ENCODE measurements at places on chromosomes 4 and X.

- no peak for DNase-seq
These were observed 9.8 kb downstream of the FGFR3 start for GRCh38 chr4:1802720-1803522.

DNA sequence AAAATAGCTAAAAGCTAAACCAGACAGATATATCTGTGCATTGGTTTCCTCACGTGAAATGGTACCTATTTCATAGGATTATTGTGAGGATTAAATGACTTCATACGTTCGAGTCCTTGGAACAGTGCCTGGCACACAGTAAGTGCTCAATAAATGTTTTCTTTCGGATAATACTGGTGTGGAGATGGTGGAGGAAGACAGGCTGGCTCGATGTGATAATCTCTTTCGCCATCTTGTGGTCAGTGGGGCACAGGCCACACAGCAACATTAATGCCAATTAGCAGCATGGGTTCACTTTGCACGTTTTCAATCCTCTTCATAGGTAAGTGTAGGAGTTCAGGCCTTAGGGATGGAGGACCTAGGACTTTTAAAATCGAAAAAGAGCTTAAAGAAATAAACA is 9.3 kb downstream of the PAGE4 start:
- no peak for DNase-seq

DNA sequence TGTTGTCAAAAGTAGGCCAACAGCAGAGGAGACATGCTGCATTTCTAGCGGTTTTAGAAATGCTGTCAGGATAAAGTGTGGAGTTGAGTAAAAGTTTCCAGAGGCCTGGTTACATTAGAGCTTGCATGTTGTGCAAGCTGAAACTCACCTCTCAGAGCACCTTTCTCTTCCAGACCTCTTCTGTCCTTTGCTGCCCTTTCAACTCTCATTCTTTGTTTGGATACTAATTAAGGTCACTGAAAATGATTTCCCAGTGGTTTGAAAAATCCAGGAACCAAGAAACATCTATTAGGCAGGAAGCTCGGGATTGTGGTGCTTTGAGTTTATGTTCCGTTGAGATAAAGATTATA is 426.6 kb downstream of the MAPK10 start:
- no peak for DNase-seq

- no peak for DNase-seq
These were observed 43.2 kb upstream of the BMPR1B start for GRCh38 chr4:94714365-94715160.

- no peak for DNase-seq
These were observed 92.0 kb downstream of the ADRA2C start for GRCh38 chr4:3858046-3858730.

- no peak for DNase-seq
These were observed 83.1 kb downstream of the PPP2R2C start for GRCh38 chr4:6389142-6389825.

GRCh38 chr4:14309431-14309830 is 681.9 kb upstream of the BOD1L1 start:
- no peak for DNase-seq

DNA sequence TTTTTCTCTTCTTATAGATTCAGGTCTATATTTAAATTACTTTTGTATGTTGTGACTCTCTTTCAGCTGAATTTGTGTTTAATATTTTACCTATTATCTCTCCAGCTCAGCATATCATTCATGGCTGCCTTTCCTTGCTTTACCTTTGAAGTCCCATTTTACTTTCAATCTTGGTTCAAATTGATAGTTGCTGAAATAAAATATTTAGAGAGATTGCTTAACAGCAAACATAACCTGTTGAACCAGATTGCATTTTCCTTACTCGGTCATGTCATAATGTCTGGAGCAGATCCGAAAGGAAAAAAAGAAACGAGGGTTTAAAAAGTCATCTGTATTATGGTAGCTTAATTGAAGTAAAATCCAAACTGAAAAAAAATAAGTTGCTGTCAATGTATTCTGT is 94.1 kb downstream of the IL1RAPL2 start:
- no peak for DNase-seq

GRCh38 chr4:146308951-146309350 is 94.6 kb downstream of the REELD1 start:
- DNase-seq: no peak

- no peak for DNase-seq
These were observed 13.4 kb downstream of the TIFA start for GRCh38 chr4:112272292-112272691.

DNA sequence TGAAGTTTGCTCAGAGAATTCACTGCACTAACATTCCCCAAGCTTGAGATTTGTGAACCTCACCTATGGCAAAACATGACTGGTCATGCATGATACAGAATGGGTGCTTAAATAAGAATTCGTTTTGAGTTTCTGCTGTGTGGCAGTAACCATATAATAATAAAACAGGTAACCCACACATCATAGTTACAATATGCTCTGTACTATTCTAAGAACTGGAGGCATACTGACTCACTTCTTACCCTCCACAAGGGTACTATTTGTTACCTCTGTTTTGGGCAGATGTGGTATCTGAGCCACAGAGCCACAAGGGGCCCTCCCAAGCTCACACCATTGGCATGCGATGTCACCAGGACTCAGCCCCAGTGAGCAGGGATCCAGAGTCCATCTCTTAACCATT is 17.6 kb downstream of the SLC2A9 start:
- no peak for DNase-seq

GRCh38 chr4:120856294-120856693 is 66.2 kb downstream of the PRDM5 start:
- no peak for DNase-seq

- no peak for DNase-seq
These were observed 72.0 kb downstream of the JAKMIP1 start for GRCh38 chr4:6128221-6128850.

- DNase-seq: no peak
These were observed 239.8 kb upstream of the IL1RAPL1 start for GRCh38 chrX:28347476-28347875.

- no peak for DNase-seq
These were observed 107.6 kb downstream of the PDLIM5 start for GRCh38 chr4:94559351-94559806.

GRCh38 chr4:159134429-159134828 is 31.6 kb downstream of the RAPGEF2 start:
- DNase-seq: no peak

DNA sequence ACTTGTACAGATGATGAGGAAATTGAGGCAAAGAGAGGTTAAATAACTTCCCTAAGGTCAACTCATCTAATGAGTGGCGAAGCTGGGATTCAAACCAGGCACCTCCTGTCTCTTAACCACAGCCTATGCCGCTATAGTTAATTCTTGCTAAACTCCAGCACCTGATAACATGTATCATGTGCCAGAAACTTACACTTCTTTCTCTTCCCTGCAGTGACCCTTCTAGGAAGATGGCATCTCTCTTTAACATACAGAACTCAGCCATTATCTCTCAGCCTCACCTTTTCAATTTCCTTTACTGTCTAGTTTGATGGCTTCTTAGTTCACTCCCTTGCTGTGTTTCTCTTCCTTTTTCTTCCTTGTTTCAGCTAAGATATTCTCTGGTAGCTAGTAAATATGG is 2.5 kb downstream of the VBP1 start:
- DNase-seq: no peak

DNA sequence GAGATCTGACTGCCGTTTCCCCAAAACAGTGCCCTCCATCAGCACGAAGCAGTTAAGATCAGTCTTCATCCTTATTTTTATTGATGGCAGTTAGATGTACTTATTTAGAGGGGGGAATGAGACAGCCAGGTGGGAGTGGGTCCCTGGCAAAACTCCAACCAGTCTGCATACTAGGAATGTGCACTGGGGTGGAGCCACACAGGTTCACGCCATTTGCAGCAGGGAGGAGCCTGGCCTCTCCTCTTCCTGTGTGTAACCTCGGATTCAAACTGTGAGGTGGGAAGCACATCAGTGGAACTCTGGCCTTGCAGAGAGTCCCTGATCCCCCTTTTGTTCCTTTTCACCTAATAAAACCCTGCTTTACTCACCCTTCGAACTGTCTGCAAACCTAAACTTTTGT is 987.7 kb upstream of the GRIA3 start:
- DNase-seq: no peak

- no peak for DNase-seq
These were observed 40.1 kb downstream of the UGT2B17 start for GRCh38 chr4:68535974-68536373.

DNA sequence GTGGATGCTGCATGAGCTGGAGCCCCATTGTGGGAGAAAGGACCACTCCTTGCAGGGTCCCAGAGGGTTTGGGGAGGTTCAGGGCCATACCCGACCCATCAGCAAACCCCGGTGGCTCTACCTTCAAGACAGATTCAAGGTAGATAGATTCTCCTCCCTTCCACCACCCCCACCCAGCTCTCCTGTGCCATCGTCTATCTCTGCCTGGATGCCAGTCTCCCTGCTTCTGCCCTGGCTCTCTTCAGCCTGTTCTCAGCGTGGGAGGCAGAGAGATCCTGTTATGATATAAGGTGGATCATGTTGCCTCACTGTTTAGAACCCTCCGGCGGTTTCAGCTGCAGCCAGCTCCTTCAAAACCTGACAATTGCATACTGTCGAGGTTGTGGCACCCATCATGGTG is 5.4 kb downstream of the LAGE3 start:
- no peak for DNase-seq

DNA sequence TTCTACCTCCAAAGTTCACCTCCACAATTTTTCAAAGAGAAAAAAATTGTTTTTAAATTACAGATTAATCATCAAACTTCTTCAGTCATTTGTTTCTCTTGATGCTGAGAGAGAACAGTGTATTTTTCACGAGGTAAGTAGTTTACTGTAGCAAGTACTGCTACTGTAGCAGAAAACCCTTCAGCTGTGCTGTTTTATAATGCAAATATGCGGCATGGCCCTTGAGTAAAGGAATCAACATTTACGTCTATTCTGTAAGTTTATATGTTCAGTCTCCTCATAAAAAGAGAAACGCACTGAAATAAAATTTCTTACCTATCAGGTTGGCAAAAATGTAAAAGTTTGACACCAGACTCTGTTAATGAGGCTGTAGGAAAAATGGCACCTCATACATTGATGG is 399.0 kb downstream of the NKX6-1 start:
- no peak for DNase-seq

GRCh38 chrX:68842781-68843581 is 14.2 kb downstream of the EFNB1 start:
- DNase-seq: no peak

DNA sequence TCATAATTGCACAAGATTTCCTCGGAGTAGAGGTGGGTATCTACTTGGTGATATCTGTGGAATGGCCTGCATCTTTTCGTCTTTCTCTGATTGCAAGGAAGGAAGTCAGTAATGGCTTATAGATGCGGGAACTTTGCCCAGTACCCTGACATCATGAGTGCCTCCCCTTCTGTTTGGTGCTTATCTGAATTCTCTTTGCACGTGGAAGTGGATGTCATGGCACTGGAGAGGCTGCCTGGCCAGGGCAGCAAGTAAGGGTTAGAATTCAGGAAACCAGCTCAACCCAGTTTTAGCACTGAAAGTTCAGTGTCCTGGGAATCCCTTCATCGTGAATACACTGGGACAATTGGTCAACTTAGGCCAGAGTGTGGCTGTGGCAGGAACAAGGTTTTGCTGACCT is 83.5 kb upstream of the RAPGEF2 start:
- DNase-seq: no peak

DNA sequence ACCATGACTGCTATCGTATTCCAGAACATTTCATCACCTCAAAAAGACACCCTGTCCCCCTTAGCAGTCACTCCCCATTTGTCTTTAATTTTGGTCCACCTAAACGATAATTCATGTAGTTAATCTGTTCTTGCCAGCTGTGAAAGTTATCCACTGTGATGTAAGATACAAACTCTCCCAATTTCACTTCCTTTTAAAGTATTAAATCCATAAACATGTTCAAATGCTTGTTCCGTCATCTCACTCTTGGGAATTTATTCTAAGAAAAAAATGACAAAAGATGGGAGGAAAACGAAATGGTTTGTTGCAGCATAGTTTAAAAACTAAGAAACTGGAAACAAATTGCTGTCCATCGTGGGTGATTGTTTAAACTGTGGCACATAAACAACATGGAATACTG is 53.7 kb upstream of the IRF2 start:
- no peak for DNase-seq

GRCh38 chr4:73741750-73742489 is 1.6 kb downstream of the CXCL8 start:
- no peak for DNase-seq

DNA sequence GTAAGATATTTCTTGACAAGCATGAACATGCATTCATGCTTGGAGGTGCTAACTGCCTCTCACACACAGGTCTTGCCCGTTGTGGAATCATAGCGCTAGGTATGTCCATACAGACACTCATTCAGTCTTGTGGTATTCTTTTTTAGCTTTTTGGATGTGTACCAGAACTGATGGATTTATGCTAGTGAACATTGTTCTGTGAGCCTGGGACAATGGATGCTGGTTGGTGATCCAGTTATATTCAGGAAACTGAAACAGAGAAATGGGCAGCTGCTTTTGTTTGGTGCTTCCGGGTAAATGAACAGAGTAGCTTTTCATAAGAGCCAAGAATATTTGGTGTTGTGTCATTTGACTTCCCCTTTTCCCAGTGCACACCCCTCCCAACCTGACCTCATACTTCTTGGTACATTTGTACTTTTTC is 78.9 kb upstream of the SLC4A4 start:
- no peak for DNase-seq

DNA sequence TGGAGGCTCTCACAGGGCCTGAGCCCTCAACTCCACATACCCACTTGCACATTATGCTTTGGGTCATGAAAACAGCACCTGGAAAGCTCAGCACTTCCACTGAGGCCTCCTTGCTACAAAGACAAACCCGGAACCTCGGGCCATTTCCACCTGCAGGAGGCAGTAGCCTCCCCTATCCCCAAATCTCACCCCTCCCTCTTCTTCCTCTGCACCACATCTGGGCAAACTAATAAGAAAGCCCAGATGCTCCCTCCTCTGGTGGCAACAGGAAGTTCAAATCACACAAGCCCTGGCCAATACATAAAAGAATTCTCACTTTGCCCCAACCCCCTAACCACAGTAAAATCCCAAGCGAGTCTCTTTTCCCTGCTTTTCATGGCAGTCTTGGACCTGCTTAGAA is 136.4 kb downstream of the MAPK10 start:
- no peak for DNase-seq

DNA sequence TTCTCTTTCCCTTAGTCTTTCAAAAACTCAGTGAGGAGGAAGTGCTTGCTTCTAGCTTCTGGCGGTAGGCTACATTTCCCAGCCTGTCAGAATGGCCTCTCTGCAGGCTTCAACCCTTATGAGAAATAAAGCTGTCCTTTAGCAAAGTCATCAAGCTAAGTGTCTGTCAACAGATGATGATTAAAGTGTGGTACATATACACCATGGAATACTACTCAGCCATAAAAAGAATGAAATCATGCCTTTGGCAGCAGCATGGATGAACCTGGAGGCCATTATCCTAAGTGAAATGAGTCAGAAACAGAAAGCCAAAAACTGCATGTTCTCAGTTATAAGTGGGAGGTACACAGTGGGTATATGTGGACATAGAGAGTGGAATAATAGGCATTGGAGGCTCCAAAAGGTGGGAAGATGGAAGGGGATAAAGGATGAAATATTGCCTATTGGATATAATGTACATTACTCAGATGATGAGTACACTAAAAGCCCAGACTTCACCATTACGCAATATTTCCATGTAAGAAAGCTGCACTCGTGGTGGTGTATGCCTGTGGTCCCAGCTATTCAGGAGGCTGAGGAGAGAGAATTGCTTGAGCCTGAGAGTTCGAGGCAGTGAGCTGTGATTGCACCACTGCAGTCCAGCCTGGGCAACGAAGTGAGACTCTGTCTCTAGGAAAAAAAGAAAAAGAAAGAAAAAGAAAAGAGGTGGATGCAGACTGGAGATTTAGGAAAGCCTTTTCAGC is 7.9 kb downstream of the TRIM2 start:
- no peak for DNase-seq
